ENCODE measurements at places on chromosomes 4 and X.

GRCh38 chr4:108751321-108751720 is 11.5 kb downstream of the ETNPPL start:
- no peak for ATAC-seq

GRCh38 chr4:5114950-5115349 is 63.7 kb downstream of the STK32B start:
- no peak for ATAC-seq

DNA sequence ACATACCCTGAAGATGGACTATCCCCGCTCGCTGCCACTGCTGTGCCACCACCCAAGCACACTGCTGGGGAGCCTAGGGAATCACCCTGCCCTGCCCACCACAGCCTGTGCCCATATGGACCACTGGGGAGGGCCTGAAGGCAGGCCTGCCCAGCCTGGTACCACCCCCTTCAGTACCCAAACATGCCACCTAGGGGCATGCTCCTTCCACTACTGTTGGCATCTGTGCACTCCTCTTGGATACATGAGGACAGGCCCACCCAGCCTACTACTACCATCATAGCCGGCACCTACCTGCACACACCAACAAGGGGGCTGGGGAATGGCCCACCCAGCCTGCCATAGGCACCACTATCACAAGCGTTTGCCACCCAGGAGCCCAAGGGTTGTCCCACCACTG is 30.1 kb upstream of the PRDX4 start:
- no peak for ATAC-seq

DNA sequence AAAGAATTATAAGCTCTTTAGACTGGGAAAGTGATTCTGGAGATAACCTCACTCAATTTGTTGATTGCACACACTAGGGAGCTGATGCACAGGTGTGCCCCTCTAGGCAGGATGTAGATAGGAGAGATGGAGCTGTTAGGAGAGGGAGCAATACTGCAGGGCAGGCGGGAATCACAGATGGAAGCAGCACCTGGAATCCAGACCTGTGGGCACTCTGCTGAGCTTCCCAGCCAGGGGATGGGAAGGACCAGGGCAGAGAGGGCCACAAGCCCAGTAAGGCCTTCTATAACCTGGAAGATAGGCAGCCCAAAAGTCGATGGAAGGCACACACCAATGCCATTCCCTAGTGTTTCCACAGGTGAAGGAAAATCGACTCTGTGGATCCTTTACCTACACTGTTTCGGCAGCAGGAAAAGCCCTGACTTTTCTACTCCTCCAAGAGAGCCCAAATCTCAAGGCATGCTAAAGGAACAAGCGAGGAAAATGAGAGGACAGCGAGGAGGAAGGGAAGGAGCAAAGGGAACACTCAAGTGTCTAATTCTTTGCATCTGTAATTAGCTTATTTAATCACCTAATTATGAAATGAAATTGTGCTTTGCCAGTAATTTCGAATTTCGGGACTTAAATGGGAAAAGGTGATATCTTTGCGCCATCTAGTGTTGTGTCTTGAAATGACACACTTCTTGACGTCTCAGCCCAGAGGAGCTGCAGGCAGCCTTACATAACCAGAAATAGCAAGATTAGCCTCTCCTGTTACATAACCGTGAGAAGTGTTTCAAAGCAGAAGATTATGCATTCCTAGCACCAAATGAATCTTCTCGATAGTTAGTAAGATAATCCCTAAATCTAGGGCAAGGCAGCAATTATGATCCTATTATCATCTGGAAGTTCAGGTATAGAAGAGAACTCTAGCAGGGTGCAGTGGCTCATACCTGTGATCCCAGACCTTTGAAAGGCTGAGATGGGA is 31.0 kb upstream of the TLR3 start:
- peak; percentile 94 for ATAC-seq
